ENCODE measurements at places on chromosomes 3 and 15.

DNA sequence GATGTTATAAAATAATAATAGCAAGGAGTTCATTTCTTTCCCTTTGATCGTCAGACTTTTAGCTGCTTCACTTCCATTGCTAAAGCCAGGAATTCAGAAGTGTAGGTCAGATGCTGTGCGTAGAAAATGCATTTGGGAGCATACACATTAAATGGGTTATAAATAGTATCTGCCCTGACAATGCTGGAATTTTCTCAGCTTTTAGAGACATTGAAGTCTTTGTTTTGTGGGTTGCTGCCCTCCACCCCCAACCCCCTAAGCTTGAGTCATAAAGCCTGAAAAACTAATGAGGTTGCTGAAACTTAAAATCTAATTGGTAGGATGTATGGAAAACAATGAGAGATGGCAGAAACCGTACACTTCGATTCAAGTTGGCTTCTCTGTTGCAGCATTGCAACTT, 81.9 kb downstream of the MITF start:
- DNase-seq: no peak

- DNase-seq: peak; percentile 5
Measured at GRCh38 chr15:75577401-75578172, 1.5 kb downstream of the PTPN9 start.

GRCh38 chr3:17292556-17292955, 407.8 kb downstream of the PLCL2 start:
- DNase-seq: no peak

DNA sequence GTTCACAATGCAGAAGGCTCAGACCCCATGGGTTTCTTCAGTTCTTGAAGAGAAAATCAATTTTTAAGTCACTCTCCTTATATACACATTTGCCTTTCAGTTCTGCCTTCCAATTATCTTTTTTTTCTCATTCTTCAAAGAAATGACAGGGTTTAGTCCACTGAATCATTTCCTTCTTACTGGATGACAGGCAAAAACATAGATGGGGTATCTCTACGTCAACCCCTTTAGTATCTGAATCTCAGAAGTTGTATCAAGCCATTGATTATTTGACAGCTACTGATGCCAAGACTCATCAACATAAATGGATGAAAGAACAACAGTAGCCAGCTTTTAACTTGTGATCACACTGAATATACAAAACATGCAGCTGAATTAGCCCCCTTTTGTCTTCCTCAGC, 6.5 kb downstream of the ATOSA start:
- no peak for DNase-seq

DNA sequence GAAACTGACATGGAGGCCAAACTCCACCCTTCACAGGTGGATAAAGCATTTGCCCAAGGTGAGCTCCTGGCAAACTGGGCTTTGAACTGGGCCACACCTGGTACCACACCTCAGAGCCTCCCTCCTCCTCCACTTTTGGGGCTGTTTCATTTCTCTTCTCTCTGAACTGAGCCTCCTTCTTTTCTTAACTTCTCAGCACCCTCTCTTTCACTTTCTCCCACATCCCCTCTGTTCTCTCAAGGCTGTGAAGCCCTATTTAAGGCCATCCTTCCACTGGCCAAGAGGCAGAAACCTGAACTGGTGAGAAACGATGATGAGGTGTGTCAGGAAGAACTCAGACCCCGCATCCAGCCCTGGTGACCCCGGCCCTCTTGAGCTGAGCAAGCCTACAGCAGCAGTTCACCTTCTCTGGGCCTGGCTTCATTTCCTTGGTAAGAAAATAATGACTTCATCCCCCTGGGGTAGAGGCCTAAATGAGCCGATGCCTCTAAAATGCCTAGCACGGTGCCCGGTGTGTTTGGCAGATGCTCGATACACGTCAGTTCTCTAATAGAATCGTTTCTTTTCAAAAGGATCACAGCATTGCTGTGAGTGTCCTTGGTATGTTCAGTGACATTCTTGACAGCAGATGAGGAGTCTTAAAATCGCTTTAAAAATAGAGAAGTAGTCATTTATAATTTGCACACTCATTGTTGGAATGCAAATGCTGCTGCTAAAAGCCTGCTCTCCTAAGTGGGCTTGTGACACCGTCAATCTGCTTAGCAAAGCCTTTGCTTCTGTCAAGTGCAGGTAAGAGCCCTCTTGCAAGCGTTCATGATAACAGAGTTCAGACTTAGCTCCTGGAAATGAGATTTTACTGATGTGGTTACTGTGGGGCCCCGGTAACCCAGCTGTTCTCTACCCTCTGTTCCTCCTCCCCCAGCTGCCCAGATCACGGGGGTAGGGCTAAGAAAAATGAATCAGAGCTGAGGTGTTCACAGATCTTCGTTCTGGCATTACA, 97.7 kb upstream of the ATP2B2 start:
- no peak for DNase-seq

DNA sequence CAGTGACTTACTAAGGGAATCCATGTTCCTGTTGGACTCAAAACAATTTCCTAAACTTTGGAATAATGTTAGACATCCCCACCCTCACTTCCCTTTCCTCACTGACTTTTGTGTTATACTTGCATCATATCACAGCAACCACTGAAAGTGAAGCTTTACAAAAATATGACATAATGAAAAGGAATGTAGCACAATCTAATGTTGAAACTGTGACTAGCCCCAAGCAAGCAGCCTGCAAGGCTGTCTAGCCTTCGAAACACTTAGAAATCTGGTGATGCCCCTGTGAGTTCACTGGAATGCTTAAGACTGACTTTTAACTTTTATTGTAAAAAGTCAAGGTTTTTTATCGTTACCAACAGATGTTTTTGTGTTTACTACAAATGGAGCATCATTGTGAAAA, 203.7 kb upstream of the ZNF385D start:
- DNase-seq: no peak

DNA sequence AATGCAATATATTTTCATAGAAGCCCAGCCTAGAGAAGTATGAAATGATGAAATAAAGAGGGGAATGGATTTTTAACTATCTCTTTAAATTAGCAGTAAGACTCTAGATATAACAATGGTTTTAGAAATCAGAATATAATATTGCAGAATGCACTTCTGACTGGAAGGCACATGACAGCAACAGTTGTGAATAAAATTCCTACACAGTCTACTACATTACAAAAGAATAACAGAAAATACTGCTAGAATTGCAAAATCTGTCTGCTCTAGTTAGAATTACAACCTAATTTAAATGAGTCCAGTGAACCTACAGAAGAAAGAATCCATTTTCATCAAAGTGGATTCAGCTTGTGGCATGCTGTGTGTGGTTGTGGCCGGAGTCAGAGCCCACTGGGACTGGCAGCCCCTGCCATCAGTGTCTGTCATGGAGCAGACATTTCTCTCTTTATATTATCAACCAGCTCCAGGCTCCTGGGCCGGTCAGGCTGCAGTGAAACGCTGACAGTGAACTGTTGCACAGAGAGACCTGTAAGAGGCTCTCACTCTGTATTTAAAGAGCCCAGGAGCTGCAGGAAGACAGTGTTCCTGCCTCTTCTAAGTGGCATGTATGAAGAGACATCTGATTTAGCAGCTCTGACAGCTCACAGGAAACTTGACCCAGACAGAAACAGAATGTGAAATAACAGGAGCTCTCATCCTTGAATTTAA, 1523.8 kb upstream of the CADM2 start:
- peak; percentile 25 for DNase-seq

- no peak for DNase-seq
Measured at GRCh38 chr15:98946301-98947255, 61.0 kb downstream of the PGPEP1L start.

- DNase-seq: no peak
Measured at GRCh38 chr3:18425641-18426257, 610 bp upstream of the SATB1 start.

GRCh38 chr3:15346516-15346915, 14.1 kb upstream of the SH3BP5 start:
- DNase-seq: no peak

DNA sequence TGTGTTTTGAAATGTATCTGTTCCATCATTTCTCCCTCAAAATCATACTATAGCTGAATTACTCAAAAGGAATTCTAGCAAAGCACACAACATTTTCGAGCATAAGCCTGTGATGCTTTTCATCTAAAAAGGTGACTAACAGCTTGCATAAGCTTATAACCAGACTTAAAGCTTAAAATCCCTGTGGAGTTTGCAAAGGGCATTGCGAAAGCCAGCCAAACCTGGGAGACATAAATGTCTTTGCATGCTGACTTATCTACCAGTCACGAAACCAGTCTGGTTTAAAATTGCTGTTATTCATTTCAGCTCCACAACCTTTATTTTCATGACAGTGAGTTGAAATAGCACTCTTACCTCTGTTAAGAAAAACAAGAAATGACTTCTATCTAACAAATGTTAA, 35.6 kb upstream of the LIPC start:
- no peak for DNase-seq

DNA sequence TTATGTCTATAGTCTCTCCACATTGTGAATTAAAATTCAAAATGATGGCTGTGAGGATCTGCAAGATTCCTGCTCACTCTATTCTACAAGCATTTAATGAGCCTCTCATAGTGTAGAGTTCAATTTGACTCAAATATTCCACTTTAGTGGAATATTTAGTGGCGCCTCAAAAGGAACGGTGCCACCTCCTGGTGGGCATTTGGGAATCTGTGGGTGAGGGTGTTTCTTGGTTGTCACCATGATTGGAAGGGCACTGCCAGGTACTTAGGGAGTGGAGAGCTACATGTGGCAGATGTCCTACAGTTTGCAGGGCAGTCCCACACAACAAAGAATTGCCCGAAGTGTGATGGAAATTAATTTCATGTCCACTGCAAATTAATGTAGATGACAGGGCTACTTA, 21.5 kb upstream of the KCNMB3 start:
- DNase-seq: no peak

DNA sequence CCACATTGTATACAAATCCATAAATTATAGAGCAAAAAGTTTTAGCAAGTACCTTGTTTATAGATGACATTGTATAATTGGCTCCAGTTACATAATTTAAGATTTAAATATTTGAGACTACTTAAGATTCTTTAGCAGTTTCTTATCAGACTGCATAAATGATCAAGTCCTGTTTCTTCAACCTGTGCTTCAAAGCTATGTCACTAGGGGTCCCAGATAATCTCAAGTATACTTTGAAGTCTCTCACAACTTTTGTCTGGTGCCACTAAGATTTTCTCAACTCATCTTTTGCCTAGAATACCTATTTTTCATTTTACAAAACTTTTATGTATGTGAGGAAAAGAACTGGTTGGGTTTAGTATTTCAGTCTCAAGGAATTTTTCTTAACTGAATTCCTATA, 205.5 kb downstream of the STAG1 start:
- DNase-seq: no peak

- DNase-seq: no peak
Measured at GRCh38 chr3:121836064-121836463, 1.1 kb downstream of the EAF2 start.

DNA sequence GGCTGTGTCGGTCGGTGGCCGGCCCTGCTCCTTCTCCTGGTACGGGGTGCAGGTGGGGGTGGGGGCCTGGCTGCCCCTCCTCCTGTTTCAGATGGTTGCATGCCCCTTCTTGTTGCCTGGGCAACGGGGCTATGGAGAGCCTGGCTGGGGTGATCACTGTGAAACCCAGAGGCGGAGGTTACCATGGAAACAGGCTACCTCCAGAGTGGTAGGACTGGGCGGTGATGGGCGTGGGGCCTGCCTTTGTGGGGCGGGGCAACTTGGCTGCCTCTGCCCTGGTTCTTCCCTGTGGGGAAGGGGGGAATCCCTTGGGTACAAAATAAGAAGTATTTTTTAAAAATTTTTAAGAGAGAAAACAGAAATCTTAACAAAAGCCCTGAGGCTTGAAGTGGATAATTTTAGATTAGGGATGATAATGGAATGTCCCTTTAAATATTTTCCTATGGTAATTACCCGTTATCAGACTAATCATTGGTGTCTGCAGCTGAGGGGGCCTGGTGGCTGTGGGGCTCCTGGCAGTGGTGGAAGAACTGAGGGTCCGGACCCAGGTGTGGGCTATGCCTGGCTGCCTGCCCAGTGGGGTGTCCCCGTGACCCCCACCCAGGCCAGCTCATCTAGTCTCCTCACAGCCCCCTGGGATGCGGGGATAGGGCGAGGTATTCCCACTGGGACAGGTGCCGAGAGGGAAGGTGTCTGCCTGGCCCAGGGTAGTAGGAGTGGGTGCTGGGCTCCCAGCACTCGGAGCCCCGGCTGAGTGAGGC, 32.5 kb downstream of the PLXNA1 start:
- DNase-seq: no peak

DNA sequence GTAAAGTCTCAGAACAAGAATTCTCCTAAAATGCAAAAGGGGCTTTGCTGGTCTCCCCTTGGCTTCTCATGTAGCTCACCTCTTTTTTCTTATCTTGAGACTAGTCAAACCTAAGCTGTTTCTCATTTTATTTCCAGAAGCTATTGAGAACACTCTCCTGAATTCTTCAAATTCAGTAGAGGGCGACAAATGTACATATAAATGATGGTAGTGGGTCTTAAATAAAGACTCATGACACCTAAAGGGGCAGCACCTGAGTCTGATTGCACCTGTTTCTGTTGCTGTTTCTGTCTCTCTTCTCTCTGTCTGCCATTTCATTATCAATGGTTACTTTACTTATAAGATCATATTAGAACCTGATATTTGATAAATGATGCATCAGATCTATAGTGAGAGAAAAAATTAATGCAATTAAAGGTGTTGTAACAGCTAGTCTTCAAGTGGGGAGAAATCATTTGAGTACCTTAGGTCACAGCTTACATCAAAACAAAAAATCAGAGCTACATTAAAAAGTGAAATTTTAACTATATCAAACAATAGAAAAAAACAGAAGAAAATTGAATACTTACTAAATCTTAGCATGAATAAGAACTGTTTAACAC, 7.0 kb downstream of the ADIPOQ start:
- no peak for DNase-seq

- no peak for DNase-seq
Measured at GRCh38 chr3:165526367-165526766, 310.9 kb downstream of the BCHE start.

GRCh38 chr3:8712908-8713255, 20.7 kb upstream of the CAV3 start:
- DNase-seq: no peak

DNA sequence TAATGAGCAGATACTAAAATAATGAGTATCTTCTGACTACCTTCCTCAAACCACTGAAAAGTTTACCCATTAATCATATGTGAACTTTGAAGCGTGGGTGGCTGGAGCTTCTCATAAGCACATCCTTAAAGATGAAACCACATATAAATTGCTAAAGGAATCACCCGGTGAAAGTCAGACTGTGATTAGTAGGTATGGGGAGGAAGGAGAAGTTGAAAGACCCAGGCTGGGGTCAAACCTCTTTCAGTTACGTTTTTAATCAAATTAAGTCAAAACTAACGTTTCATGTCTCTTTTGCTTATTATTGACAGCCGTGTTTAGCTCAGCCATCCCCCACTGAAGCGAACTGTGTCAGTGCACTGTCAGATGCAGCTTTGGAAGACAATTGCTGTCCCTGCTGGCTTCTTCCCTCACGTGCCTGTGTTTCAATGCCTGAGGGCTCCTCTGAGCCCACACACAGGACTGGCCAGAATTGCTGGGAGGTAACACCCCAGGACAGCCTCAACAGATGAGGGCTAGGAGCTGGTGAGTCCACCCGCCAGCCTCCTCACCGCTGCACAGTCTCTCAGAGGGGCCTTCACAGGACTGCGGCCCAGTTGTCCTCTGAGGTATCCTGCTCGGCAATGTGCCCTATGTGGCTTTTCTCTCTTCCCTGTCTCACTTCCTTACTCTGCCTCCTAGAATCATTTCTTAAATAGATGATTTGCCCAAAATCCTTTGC, 29.3 kb upstream of the SH3BP5 start:
- no peak for DNase-seq
